Activated CD4-positive, alpha-beta T cell treated with anti-CD3 and anti-CD28 coated beads, Interleukin-2, amount 50 U/mL, for 24 hours (primary cell): ENCODE measurements at places on chromosomes 7 and 10.

- DNase-seq: no peak
Measured at GRCh38 chr7:107505362-107505761, 35.5 kb downstream of the GPR22 start.

DNA sequence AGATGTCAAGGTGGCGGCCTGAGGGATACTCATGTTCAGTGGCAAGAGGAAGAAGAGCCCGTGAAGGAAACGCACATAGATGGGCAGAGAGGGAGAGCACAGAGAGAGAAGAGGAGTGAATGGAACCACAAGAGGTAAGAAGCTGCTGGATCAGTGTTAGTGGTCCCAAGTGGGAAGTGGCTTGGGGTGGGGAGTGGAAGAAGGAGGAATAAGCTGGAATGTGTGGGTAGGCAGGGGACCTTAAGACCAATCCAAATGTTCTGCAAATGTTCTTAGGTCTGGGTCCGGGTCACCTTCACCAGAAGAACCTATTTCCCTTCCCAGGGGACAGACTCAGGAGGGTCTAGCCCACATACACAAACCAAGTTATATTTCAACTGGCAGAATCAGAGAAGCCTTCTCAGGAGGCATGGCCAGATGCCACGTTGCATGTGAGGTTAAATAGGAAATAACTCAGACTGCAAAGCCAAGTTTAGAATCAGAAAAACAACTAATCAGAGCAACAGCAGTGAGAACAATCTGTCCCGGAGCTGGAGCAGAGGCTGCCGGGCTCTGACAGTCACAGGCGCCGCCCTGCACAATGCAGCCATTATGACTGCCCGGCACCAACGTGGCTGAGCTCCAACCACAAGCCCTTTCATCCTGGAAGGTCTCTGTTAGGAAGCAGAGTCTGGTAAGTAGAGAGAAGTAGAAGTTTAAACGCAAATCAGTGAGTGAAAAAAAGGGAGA is 78.6 kb upstream of the ARMC3 start:
- DNase-seq: no peak

GRCh38 chr10:119210633-119211032 is 3.3 kb downstream of the GRK5 start:
- DNase-seq: no peak

DNA sequence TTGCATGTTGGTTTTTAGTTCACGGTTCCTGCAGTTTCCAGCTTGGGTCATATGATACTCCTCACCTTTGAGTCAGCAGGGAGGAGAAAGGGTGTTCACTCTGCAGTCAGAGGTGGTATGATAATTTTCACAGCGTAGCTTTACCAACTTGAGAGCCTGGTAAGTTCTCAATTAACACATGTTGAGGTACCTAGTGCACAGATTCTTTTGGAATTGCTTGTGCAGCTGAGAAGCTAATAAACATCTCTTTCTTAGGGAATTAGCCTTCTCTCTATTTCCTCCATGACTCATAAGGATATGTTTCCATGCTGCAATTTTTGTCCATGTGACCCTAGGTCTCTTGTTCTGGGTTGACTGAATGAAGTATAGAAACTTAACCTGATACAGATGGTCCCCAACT is 166.6 kb downstream of the KIF20B start:
- DNase-seq: no peak

- no peak for DNase-seq
Measured at GRCh38 chr7:20839987-20840386, 53.3 kb upstream of the SP8 start.
